ENCODE measurements at places on chromosomes 4 and X.

DNA sequence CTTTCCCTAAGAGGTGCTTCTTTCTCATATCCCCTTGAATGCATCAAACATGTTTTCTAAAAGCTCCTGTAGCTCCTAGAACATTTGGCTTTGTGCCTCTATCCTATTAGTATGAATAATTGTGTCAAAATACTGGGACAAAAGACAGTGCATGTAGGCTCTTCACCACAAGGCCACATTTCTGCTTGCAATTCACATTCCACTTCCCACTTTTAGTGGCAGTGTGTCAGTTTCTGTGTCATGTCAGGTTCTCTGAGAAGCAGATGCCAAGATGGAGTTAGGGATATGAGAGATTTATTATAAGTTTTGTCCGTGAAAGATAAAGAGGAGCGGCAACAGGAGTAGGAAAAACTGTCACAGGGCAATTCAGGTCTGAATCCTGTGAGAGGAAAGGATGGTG is 61.3 kb upstream of the GPRIN3 start:
- DNase-seq, result no peak

GRCh38 chr4:70365479-70365878 is 4.9 kb downstream of the SMR3A start:
- no peak for DNase-seq

DNA sequence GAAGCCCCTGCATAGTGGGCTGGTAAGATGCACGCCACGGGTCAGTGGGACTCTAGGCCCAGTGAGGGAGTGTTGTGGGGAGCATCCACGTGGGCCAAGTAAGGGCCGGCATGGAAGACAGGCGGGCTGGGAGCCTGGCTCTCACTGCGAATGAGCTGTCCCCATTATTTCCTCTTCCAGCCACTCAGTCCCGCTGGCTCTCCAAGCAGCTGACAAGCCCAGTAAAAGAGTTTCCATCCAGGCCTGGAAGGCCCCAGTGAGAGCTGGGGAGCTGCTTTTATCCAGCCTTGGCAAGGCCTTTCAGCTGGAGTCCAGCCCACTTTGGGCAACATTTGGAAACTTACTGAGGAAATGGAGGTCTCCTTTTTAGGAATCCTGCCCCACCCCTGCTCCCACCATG is 24.9 kb downstream of the APLN start:
- no peak for DNase-seq

- no peak for DNase-seq
These were observed 392.5 kb downstream of the ZNF674 start for GRCh38 chrX:46152756-46153155.

- no peak for DNase-seq
These were observed 1354.3 kb upstream of the DIAPH2 start for GRCh38 chrX:95330292-95330691.

GRCh38 chr4:3010577-3010976 is 47.2 kb downstream of the GRK4 start:
- DNase-seq, result no peak

DNA sequence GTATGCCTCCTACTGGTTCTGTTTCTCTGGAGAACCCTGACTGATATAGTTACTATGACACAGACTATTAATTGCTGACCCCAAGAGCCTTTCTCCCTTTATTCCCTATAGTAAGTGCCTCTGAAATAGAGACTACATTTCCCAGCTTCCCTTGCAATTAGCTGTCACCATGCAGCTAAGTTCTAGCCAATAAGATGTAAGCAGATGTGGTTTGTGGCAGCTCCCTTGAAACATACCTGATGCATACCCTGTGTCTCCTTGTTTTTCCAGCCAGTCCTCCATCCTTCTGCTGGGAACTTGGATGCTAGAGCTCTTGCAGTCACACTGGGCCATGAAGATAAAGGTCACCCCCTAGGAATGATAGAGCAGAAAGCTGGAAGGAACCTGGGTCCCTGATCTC is 9.7 kb upstream of the TMEM165 start:
- no peak for DNase-seq

GRCh38 chr4:48356355-48356754 is 15.0 kb downstream of the SLAIN2 start:
- no peak for DNase-seq

DNA sequence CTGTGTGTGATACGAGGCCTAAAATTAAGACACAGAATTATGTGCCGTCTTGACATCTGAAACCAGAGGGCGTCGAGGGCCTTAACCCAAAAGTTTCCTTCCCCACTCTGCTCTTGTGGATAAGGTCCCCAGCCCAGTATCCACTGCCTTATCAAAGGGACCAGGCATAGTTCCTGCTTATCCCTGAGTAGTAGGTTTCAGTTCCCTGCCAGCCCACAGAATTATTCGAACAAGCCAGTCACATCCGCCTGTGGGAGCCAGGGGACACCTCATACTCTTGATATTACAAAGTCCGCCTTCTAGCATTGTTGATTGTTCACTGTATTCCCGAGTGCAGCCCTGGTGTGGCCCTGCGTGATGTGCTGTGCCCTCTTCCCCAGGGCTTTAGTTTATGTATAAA is 5.4 kb upstream of the MMRN1 start:
- DNase-seq, result no peak

GRCh38 chr4:4501679-4502078 is 40.2 kb downstream of the STX18 start:
- DNase-seq, result no peak

GRCh38 chr4:176271749-176272148 is 2.7 kb upstream of the ASB5 start:
- no peak for DNase-seq

- DNase-seq, result no peak
These were observed 119.1 kb downstream of the CNKSR2 start for GRCh38 chrX:21493226-21493830.

GRCh38 chr4:71187404-71188155 is 151.2 kb upstream of the SLC4A4 start:
- DNase-seq, result no peak

DNA sequence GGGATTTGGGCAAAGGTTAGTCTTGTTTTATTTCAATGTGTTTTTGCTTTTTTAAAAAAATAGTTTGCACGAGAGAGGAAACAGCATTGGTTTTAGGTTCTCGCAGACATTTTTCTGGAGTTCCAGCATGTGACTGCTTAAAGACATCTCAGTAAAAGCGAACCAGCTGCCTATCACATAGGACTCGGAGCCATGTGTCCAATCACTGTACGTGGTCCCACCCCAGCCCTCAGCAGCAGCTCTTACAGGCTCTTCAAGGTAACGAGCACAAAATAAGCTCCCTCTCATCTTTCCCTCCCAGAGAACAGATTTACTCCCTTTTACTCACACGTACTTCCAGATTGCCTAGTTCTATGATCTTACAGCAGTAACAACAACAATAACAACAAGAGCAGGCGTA is 68.7 kb downstream of the MCF2 start:
- DNase-seq, result no peak

DNA sequence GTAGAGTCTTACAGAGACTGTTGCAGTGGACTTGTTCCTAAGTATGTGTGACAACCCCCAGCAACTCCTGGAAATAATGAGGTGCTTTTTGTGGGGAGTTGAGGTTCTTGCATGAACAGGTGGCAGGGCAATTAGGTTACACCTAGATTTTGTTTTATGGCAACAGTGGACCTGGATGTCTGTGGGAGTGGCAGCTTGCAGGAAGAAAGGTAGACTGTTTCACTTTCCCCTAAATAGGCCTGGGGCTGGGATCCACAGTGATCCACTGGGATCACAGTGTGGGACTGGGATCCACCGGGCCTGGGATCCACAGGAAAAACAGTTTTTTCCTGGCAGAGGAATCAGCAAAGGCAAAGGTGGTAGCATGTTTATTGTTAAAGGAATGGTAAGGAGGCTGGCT is 18.3 kb upstream of the USP9X start:
- no peak for DNase-seq

DNA sequence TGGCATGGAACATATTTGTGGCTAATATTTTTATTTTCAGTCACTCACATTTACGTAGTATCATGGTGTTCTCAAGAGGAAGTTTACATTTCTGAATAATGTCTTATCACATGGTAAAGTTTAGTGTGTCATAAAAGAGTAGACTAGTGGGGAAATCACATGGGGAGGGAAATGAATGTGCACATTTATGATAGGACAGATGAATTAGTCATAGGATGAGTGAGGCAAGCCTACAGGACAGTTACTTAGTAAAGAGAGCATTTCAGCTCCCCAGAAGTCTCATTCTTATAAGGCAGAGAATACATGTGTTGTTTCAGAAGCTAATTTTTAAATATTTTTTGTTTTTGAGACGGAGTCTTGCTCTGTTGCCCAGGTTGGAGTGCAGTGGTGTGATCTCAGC is 6.2 kb downstream of the GK start:
- DNase-seq, result no peak

- no peak for DNase-seq
These were observed 213.1 kb upstream of the MID1 start for GRCh38 chrX:10833299-10834169.

- no peak for DNase-seq
These were observed 760 bp downstream of the UGT8 start for GRCh38 chr4:114599231-114599902.

DNA sequence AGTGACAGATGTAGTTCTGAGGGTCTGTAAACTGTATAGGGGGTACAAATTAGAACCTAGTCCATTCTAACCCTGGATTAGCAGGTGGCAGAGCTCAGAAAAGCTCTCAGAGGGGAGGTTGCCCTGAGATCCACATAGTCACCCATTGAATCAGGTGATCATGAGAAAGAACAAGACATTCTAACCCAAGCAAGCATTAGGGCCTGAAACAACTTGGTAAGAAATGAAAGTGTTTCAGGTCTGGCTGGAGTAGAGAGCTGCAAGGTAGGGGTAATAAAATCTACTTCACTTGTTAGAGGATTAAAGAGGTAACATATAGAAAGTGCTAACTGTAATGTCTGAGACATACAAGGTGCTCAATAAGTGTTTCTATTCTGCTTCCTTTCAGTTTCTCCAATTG is 8.8 kb upstream of the BMP2K start:
- no peak for DNase-seq

GRCh38 chrX:23883737-23884354 is 23.9 kb downstream of the APOO start:
- DNase-seq, result no peak

DNA sequence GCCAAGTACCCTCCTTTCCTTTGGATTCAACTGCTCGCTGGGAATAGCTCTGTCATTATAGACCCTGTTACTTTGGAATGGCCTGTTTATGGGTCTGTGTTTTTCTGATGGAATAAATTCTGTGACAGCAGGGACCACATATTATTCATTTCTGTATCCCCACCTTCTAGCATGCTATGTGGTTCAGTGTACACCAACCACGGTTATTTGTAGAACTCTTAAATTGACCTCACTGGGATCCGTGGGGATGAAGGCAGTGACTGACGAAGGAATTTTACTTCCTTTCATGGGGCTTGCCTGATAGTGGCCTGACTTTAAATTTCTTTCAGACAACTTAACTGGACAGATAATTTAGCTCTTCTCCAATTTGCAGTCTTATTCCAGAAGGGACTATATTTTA is 343.2 kb downstream of the SPRY1 start:
- DNase-seq, result no peak

DNA sequence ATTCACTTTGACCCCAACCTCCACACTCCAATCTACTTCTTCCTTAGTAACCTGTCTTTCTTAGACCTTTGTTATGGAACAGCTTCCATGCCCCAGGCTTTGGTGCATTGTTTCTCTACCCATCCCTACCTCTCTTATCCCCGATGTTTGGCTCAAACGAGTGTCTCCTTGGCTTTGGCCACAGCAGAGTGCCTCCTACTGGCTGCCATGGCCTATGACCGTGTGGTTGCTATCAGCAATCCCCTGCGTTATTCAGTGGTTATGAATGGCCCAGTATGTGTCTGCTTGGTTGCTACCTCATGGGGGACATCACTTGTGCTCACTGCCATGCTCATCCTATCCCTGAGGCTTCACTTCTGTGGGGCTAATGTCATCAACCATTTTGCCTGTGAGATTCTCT is 344 bp downstream of the OR13H1 start:
- no peak for DNase-seq

GRCh38 chr4:177128306-177128705 is 181.4 kb upstream of the NEIL3 start:
- no peak for DNase-seq

GRCh38 chr4:22857411-22857810 is 164.7 kb downstream of the GBA3 start:
- no peak for DNase-seq

DNA sequence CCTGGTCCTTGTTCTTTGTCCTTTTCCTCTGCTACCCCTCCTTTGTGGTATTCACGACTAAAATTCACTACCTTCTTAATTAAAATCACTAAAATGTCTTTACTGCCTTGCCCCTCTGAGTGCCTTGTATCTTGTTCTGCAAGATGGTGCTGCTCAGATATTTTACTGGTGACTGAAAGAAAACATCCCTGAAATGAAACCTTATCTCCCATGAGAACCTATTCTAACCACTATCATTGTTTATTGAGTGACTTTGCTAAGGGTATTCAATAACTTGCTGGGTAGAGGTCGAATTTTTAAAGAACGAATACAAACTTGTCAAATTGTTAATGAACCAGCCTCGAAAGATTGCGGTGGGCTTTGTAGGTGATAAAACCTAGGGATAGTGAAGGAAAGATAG is 52.8 kb downstream of the SPRY1 start:
- DNase-seq, result no peak

GRCh38 chrX:48996969-48997368 is 5.1 kb downstream of the GRIPAP1 start:
- DNase-seq, result no peak

DNA sequence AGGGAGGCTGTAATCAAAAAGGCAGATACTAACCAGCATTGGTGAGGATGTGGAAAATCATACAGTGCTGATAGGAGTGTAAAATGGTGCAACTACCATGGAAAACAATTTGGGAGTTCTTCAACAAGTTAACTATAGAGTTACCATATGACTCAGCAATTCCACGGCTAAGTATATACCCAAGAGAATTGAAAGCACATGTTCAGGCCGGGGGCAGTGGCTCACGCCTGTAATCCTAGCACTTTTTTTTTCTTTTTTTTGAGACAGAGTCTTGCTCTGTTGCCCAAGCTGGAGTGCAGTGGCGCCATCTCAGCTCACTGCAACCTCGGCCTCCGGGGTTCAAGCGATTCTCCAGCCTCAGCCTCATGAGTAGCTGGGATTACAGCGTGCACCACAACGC is 15.0 kb upstream of the CD99L2 start:
- DNase-seq, result no peak

GRCh38 chr4:106132045-106132444 is 184.0 kb downstream of the TBCK start:
- no peak for DNase-seq

DNA sequence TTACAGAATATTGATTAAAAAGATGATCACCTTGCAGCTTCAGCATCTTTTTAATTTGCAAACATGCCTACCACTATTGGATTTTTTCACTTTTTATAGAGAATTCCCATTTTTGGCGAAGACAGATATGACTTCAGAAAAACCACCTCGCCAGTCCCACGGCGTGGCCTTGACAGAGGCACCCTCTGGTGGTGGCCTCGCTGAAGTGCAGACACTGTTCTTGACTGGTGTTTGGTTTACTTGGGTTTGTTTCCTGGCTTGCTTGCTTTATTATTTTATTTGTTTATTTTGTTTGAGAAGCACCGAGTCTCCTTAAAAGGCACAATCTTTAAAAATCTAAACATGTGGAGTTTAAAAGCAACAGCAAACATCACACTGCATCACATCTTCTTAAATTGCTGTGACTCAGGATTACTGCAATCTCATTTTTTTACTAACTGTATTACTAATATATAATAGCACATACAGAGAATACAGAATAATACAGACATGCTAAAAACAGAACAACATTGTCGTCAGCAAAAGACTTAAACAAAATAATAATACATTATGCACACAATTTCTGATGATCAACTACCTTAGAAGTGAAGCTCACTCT is 13.1 kb upstream of the AMTN start:
- no peak for DNase-seq
